Posterior cingulate gyrus (tissue), 11 donors: ENCODE measurements at places on chromosomes 11 and 22.

DNA sequence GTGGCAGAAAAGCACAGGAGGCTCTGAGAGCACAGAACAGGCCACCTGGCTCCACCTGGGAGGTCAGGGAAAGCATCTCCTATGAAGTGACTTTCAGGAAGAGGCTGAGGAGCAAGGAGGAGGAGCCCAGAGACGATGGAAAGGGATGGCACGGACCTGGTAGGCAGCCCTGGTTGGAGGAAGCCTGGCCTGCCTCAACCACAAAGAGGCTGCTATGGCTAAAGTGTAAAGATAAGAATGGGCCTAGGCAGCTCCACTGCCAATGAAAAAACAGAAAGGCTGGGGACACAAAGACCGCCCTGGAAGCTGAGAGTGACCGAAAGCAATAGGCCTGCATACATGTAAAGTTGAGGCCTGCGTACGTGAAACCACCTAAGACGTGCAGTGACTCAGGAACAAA is 31.2 kb upstream of the ETS1 start:
- DNase-seq, result no peak

- peak; percentile 75 for DNase-seq
Observed at GRCh38 chr11:72683782-72684200, 9.6 kb upstream of the PDE2A start.

- DNase-seq, result no peak
Observed at GRCh38 chr11:112318184-112318591, 57.5 kb upstream of the PLET1 start.

GRCh38 chr11:87417951-87418350 is 380.2 kb downstream of the TMEM135 start:
- DNase-seq, result no peak

DNA sequence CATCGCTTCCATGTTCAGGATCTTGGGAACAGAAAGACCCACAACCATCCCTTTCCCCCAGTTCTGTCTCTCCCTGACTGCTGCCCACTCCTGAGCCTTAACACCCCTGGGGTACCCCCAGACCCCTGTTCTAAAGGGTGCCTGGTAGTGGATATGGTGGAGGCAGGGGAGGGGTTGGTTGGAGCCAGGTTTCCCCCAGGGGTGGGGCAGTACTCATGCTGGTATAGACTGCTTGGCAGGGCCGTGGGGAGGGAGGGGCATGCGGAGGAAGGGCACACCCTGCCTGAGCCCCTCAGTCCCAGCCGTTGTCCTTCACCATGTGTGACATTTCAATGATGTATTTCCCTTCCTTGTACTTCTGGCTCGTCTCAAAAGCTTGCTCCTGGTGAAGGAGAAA is 4.0 kb downstream of the YPEL4 start:
- no peak for DNase-seq

GRCh38 chr11:73291781-73292524 is 16.1 kb upstream of the ARHGEF17 start:
- DNase-seq, result no peak

- no peak for DNase-seq
Observed at GRCh38 chr11:126127284-126127845, 64.7 kb upstream of the CDON start.

DNA sequence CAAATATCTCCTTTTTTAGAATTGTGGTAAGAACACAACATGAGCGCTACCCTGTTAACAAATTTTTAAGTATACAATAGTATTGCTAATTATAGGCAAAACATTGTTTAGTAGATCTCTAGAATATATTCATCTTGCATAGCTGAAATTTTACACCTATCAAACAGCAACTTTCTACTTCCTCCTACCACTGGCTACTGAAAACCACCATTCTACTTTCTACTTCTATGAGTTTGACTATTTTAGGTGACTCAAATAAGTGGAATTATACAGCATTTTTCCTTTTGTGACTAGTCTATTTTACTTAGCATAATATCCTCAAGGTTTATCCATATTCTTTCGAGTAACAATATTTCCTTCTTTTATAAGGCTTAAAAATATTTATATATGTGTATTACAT is 128.4 kb downstream of the FAM76B start:
- DNase-seq, result no peak

DNA sequence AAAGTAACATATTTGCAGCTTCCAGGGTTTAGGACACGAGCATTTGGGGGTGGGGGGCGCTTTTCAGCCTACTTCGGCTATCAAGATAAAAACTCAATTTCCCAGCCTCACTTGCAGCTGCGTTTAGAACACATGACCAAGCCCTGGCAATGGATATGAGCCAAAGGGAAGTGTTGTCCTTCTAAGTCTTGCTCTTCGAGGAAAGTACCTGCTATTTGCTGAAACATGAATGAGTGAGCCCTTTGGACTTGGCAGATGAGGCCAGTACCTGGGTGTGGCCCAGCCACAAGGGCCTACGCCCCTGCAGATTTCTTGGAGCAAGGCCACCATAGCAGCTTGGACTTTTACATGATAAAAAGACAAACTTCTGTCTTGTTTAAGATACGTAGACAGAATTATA is 60.2 kb upstream of the SORL1 start:
- no peak for DNase-seq

GRCh38 chr11:125559888-125560287 is 9.4 kb upstream of the EI24 start:
- DNase-seq, result no peak

GRCh38 chr11:76767659-76768058 is 15.5 kb upstream of the TSKU start:
- DNase-seq, result no peak

GRCh38 chr11:32549611-32550187 is 33.9 kb upstream of the EIF3M start:
- no peak for DNase-seq

DNA sequence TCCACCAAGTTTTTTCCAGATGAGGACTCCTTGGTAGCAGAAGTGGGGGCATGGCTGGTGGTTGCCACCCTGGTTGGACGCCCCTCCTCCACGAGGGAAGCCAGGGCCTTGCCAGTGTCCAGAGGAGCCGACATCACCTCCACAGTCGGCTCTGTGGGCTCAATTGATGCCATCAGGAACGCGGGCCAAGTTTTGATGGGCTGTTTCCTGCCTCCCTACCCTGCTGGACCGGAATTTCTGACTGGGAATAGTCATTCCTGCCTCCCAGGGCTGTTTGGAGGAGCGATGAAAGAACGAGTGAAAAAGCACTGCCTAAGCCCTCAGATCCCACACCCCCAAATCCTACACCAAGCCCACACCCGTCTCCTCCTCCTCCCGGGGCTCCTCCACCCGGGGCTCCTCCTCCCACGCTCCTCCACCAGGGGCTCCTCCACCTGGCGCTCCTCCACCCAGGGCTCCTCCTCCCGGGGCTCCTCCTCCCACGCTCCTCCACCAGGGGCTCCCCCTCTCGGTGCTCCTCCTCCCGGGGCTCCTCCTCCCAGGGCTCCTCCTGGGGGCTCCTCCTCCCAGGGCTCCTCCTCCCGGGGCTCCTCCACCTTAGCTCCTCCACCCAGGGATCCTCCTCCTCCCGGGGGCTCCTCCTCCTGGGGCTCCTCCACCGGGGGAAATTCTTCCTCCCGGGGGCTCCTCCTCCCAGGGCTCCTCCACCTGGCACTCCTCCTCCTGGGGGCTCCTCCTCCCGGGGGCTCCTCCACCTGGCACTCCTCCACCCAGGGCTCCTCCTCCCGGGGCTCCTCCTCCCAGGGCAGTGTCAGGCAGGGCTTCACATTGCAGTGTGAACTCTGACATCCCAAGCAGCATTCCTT is 10.0 kb upstream of the PRR5 start:
- DNase-seq, result no peak

- DNase-seq, result no peak
Observed at GRCh38 chr11:63599211-63600122, 14.8 kb downstream of the PLAAT3 start.

DNA sequence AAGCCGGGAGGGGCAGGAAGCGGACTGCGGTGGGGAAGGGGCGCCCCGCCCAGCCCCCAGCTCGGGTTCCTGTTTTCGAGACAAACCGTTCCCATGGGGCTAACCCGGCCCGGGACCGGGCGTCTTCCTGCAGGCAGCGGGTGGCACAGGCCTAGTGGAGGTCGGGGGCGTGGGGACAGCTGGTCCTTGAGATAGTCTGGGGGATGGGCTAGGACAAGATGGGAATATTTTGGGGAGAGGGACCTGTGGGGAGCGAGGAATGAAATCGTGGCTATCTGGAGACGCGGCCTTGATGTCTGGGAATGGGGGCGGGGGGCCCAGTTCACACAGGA is 1.2 kb upstream of the RASGRP2 start:
- peak; percentile 40 for DNase-seq

DNA sequence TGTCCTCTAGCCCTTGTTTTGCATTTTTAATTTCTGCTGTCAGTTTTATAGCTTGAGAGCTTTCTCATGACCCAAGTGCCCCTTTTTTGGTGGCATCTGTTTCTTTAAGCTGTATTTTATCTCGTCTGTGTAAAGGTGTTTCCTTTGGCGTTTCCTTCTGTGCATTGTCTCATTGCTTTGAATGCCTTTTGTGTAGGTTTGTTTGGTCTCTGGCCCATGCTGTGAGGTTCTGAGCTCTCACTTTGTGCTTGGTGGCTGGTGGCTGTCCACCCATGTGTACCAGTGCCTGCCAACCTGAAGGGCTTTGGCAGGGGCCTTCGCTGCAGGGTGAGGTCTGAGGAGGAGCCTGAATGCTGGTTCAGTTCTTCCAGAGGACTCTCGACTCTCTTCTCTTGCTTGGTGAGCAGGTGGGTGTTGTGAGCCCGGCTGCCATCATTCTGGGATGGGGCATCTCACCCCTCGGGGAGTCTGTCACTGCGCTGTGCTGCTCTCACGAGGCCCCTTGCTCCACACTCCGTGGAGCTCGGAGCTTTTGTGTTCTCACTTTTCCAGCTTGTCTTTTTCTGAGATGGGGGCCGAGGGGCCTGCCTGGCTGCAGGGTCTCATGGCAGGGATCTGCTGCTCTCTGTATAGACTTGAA is 14.9 kb downstream of the AP2A2 start:
- DNase-seq, result no peak

DNA sequence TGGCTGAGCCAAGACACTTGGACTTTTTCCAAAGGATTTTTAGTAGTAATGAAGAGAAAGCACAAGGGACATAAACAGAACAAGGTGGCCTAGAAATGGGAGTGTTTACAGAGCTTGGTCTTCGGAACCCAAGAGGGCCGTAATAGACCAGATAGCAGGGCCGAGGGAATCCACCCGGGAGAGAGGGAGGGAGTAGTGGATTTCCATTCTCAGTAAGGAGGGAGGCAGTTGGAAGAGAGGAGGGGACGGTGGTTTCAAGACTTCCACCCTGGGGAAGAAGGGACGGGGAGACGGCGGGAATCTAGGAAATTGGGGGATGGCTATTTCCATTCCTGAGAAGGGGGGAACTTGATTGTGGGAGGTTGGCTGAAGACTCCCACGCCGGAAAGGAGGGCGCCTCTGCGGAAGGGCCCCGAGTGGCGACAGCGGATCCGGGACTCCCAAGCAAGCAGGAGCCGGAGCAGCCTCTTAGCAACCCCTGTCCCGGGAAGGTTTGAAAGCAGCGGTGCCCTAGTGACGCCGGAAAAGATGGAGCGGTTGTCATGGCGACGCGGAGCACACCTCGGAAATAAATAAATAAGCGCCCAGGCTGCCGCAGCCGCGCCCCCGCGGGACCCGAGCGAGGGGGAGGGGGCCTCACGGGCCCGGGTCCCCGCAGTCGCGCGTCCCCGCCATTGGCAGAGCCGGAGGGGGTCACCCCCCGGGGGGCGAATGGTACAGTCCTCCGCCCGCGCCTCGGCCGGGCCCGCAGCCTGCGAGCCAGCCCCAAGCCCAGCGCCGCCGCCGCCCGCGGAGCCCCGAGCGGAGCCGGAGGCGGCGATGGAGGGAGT is 31.6 kb downstream of the EIF3F start:
- peak; percentile 95 for DNase-seq

DNA sequence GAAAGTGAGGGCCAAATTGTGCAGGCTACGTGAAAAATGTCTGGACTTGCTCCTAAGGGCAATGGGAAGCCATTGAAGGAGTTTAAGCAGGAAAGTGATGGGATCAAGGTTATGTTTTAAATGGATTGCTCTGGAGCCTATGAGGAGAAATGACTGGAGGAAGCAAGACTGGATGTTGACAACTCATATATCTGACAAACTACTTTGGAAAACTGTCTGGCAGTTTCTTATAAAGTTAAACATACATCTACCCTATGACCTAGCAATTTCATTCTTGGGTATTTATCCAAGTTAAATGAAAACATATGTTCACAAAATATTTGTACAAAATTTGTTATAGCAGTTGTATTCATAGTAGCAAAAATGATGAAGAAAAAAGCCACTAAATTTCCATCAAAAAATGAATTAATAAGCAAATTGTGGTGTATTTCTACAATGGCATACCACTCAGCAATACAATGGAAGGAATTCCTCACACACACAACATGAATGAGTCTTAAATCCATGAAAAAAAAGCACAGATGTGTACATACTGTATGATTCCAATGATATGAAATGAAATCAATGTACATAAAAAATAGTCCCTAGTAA is 24.1 kb downstream of the FZD4 start:
- no peak for DNase-seq

DNA sequence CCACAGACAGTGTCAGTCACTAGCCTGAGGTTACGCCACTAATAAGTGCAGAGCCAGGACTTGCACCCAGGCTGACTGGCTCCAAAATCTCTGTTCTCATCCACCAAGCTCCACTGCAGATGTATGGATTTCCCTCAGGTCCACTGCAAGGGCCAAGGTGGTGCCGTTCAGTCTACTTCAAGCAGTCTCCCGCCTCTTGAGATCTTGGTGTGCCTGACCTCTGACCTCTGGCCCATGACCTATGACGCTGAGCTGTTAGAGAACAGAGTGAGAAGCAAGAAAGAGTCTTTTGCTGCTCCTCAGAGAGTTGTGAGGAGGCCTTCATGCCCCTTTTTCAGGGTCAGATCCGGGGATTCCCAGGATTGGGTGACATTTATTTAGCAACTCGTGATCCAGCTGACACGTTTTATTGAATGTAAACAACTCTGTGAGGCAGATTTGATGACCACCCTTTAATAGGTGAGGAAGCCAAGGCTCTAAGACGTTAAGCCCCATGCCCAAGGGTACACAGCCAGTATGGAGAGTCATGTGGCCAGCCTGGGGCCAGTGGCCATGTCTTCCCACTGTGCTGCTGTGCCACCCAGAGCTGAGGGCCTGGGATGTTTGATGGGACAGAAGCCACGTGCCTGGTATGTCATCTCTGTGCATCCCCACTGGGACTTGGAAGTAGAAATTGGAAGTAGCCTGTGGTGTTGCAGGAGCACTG is 25.2 kb downstream of the DCPS start:
- DNase-seq, result no peak
